ENCODE measurements at places on chromosomes 7 and 10. TPM values are rescaled to one million over a fixed set of nuclear protein-coding genes. Genes with fewer than 3 reads are reported as not detected.

Gene NAT16
- not detected for total RNA-seq

DNA sequence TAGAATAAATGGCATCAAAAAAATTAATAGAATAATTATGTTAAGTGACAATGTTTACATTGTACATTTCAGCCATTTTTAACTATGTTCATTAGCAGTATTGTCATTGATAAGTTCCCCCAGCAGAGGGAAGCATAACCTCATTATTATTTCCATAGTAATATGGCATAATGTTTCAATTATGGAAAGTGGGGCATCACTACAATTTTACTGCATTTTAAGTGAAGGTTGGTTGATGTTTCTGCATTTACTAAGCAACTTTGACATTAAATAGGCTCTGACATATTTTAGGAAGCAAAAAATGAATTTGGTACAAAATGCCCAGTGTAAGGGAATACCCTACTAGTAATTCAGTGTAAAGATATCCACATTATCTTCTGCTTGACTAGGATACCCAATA is 218.3 kb downstream of the SEMA3A start:
- DNase-seq, result peak; percentile 60

DNA sequence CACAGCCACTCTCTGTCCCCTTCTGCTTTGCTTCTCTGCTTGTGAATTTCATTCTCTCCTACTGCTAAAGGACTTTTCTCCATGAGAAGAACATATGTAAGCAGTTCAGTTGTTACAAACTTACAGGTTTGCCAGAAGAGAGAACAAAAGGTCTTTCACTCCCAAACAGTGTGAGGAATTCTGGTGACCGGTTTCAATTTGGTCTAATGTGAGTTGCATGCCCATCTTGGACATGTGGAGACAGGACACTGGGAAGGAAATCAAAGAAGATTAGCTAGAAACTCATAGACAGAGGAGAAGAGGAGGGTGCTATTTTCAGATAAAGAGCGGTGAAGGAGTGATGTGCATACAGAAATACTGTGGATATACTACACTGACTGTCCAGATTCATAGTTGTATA is 209.5 kb upstream of the INHBA start:
- no peak for DNase-seq

DNA sequence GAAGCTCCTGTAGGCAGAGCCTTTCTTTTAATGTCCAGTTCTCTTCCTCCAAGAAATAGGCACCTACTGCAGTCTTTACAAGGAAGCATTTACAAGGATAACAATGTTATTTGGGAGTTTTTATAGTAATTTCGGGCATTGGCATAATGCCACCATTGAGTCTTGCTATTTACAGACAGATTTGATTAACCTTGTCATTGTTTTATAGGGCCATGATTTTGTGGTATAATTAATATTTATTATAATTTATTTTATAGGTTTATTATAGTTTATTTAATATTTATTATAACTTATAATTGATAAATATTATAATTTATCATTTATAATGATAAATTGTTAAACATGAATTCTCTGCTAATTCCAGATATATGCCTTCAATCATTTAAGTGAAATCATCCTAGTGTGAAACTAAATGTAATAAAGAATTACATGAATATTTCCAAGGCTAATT is 573 bp upstream of the POT1 start:
- no peak for DNase-seq

GRCh38 chr7:150363872-150364271 is 4.8 kb upstream of the REPIN1 start:
- no peak for DNase-seq

GRCh38 chr7:43108255-43109011 is 4.0 kb upstream of the HECW1 start:
- DNase-seq, result no peak

DNA sequence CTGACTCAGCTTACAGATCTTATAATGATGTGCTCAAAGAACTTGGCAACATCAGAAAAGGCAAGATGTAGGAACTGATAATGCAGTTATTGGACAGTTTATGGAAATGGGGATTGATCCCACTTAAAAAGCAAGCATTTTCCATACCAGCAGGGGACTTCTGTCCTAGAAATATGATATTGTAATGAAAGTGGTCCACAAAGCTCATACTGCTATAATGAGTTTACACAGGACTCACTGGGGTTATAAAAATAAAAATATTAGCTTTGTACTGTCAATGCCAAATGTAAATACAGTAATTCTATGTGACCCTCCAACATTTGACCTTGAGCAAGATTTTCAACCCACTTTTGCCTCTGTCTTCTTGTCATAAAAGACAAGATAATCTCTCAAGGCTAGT is 145.5 kb upstream of the SEM1 start:
- no peak for DNase-seq

GRCh38 chr7:142108728-142109505 is 2.6 kb upstream of the MGAM2 start:
- no peak for DNase-seq

GRCh38 chr7:17233603-17234002 is 64.8 kb upstream of the AHR start:
- no peak for DNase-seq

Gene SLC26A3
- total RNA-seq, result not detected

GRCh38 chr7:143850682-143851081 is 51.3 kb downstream of the TCAF1 start:
- DNase-seq, result no peak

Gene LEP
- not detected for total RNA-seq

GRCh38 chr7:116674508-116675173 is 2.6 kb downstream of the MET start:
- DNase-seq, result no peak

DNA sequence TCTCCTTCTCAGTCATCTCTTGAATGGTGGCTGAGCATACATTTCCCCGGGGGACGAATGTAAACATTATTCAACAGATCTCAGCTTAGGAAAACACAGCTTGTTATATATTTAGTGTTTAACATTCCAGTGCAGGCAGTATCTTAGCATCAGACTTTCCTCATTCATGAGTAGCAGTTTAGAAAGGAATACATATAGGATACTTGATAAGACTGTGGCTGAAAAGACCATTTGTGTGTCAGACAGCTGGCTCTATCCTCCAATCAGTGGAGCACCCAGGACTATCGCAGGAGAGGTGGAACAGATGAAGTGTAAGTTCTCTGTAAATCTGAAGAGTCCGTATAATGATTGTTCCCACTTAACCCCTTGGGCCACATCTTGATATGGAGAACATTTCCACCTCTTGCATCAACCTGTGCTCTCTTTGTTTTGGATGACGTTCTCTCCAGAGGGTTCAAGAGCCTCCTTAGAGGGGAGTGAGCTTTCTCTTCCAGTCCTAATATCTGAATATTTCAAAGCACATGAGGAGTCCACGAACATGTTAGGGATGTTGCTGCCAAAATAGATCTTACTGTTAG is 34.0 kb downstream of the ERLIN1 start:
- no peak for DNase-seq

DNA sequence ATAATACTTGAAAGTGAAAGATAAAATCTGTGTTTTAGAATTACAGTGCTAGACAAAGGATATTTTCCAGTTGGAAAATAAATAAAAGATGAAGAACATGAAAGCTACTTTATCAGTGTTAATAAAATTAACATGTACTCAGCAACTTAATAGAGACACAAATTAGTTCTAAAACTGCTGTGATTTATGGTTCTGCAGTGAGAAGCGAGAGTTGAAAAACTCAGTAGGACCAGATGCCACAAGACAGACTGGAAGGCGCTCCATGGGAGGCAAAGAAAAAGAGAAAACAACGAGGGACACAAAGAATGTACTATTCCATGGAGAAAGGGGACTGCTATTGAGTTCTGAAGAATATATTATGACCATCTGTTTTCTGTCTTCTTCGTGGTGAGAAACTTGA is 590.4 kb downstream of the PHTF2 start:
- DNase-seq, result no peak

Gene CRHR2
- not detected for total RNA-seq

Gene LIPN
- 0.83 TPM for total RNA-seq

GRCh38 chr7:29158795-29159423 is 12.6 kb upstream of the CPVL start:
- DNase-seq, result no peak

- DNase-seq, result no peak
Observed at GRCh38 chr7:28348636-28349035, 63.7 kb upstream of the CREB5 start.

DNA sequence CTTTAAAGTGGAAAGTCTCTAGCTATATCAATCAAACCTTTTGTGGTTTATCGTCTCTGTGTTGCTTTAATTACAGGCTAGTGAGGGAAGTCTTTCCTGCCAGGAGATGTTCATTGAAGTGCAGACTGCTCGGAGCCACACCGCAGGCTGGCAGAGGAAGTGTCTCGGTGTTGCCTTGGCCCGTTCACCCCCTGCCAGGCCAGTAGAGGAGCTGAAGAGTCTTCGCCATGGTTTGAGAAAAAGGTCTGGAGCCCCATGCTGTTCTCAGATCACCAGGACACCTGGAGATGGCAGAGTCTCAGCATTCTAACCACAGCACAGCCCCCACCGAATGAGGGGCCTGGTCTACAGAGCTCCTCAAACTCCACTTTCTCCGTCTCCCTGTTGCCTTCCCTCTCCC is 275.9 kb upstream of the PLPP4 start:
- no peak for DNase-seq

DNA sequence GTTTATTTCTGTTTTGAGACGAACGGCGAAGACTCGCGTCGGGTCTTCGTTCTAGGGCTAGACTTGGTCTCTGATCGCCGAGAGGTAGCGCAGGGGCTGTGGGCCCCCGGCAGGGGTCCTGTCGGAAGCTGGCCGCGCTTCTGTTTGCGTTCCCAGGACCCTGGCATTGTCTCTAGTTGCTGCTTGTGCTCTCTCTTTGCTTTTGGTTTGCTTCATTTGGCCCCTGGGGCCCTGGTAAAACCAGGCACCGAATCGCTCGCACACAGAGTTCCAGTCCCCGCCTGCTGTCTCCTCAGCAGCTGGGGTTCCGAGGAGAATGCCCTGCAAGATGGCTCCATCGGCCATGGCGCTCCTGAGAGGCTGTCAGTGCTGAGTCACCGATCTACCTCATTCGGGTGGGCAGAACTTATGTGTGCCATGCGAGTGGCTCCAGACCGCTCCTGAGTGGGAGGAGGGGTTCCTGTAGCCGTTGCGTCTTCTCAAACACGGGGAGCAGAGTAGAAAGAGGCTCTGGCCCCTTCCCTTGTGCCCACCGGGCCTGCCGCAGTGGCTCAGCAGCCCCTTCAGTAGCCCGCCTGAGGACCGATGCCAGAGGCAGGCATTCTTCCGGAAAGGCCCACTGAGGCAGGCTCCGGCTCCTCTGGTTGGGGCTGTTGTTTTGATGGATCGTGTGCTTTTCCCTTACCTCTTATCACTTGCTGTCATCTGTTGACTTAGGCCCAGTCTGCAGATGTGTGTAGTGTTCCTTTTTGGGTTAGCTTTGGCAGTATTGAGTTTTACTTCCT is 826 bp downstream of the CHPF2 start:
- peak; percentile 65 for DNase-seq

Gene PSD
- total RNA-seq, result 2.1 TPM

DNA sequence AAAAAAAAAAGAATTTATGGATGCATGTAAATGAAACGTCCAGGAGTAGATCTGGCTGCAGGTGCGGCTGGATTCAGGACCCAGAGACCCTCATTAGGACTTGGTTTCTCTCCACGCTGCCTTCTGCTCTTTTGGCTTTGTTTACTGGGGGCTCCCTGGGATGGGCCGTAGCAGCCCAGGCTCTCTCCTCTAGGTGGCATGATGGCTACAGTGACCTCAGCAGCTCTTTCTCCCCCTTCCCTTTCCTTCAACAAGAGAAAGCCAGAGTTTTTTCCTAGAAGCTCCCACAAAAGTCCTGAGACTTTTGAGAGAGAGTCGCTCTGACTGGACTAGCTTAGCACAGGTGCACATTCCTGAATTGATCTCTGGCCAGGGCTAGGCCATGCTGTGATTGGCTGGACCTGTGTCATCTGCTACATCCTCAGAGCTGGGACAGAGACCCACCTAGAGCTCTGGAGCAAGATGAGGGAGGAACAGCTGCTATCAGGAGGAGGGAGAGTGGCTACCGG is 67.8 kb upstream of the PDCD4 start:
- DNase-seq, result peak; percentile 31

Gene TYW1
- total RNA-seq, result 16.9 TPM

DNA sequence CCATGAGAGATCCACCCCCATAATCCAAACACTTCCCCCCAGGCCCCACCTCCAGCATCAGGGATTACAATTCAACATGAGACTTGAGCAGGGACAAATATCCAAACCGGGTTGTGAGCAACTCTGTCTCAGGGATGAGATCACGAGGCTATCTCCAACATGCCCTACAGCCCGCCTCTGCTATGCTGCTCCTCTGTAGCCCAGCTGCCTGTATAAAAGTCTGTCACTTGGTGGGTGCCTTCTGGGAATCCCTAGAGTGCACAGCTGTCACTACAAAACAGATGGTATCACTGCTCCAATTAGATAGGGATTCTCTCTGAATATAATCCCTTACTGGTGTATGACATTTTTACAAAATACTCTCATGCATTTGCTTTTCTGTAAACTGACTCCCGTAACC is 114.9 kb upstream of the NANOS1 start:
- DNase-seq, result no peak

DNA sequence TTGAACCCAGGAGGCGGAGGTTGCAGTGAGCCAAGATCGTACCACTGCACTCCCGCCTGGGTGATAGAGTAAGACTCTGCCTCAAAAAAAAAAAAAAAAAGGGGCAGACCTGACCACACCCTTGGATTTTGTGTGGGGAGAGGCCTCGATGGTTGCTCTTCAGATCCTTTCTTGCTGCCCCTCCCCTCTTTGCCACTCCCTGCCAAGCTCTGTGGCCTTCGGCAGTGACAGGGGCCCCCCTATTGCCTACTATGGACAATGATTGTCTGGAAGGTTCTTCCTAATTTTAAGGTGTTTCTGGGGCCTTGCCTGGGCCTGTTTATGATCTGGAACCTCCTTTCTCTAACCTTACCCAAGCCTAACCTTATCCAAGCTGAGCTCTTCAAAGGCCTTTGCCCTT is 795 bp downstream of the PRF1 start:
- DNase-seq, result no peak

DNA sequence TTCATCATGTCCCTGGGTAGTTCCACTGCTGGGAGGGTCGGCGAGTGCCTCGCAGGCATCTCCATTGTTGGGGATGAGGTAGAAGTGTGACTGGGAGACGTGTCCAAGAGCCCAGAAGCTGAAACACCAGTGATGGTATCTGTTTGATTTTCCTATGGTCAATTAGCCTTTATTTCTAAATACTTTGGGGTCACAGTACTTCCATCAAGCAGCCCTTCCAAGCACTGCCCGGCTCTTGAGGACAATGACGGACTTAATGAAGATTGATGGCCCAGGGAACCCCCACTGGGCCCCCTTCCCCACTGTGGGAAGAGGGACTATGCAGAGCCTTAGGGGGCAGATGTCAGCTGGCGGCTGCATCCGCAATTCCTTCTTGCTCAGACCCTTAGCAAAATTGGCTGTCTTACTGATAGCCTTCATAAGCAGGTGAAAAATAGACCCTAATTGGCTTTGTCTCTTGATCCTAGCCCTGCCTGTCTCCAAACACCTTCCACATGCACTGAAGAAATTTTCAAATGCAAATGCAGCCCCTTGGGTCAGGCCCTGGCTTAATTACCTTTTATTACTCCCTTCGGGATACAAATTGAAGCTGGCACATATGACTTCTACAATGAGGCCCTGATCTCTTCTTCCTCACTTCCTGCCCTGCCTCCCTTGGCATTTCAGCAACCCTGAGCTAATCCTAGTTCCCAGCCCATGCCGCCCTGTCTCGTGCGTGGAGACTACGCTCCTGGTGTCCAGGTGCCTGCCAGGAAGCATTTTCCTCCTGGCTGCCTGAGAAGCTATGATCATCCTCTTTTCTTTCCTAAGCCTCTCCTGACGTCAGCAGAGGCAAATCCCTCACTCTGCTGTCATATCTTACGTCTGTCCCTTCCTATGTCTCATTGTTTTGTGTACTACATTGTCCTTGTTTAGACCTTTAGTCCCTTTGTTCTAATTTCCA is 124.5 kb upstream of the GDF10 start:
- DNase-seq, result no peak

- DNase-seq, result no peak
Observed at GRCh38 chr7:31724696-31725095, 37.7 kb downstream of the PPP1R17 start.

Measured in natural killer cell (primary cell).